ENCODE measurements at places on chromosomes 2 and 18.

DNA sequence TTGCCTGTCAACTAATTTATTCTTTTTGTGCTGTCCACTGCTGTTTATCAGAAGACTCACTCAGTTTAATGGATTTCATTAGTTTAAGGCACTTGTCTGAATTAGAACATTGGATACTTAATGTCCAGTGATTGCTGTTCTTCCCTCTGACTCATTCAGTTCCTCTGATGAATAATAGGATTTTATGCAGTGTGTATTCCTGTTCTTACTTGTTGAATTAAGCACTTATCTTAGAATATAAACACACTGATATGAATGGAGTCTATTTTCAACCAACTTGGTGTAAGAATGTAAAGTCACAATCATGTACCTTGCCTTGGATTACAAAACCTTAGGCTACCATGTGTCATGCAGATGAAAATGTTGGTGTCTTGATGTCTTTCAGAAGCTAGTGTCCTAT, 87.0 kb upstream of the PROKR1 start:
- DNase-seq, result no peak

DNA sequence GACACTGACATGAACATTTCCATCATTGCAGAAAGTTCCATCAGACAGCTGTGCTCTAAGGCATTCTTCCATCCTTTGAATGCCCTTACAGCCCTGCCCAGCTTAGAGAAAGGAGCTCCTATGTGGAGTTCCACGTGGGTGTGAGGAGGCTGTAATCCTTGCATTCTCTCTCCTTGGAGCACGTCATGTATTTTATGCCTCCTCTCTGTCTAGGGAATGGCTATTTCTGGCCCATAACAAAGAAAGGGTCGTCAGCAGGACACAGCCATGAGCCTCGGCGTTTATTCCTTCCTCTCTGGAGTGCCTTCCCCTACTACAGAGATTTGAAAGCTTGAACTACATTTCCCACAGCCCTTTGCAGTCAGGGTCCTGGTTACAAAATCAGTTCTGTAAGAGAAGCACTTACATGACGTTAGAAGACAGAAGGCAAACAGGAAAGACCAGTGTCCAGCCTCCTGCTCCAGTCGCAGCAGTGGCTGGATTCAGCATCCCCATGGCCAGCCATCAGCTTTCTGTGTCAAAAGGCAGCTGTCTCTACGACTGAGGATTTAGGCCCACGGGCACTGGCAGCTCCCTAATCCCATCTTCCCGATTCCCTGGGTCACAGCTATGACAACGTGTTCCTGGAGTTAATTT, 234.9 kb downstream of the TFCP2L1 start:
- DNase-seq, result no peak

- DNase-seq, result no peak
These were observed 13.2 kb downstream of the GPC1 start for GRCh38 chr2:240448387-240449274.

- DNase-seq, result no peak
These were observed 14.6 kb downstream of the LDLRAD4 start for GRCh38 chr18:13232971-13233786.

DNA sequence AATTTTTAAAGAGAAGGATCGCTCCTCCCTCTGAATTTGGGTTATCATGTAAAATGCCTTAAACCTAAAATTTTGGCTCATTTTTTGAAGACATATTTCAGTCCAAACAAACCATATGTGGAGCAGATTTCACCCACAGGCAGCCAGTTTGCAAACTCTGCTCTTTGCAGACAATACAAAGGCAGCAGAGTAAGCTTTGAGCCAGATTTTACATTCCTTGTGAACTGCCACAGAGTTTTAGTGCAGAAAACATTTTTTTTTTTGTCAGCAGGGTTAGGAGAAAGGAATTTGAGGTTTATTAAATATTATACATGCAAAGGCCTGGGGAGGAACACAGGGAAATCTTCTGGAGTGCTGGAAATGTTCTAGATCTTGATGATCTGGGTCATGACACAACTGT, 171.9 kb upstream of the FN1 start:
- DNase-seq, result no peak

DNA sequence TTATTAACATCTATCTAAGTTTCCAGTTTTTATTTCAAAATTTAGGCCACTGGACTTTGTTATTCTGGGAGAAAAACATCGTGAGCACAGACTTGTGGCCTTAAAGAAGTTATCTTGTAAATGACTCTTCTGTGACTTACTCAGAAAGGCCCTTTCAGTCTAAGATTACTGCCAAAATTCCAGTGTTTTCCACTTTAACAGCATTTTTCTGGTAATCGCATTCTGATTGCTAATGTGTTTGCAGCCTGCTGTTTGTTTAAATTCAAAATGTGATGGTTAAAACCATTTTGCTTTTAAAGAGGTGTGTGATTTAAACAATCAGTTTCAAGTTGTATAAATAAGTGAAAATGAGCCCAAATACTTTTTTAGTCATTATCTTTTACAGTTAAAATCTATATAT, 136.7 kb upstream of the DAPL1 start:
- no peak for DNase-seq

DNA sequence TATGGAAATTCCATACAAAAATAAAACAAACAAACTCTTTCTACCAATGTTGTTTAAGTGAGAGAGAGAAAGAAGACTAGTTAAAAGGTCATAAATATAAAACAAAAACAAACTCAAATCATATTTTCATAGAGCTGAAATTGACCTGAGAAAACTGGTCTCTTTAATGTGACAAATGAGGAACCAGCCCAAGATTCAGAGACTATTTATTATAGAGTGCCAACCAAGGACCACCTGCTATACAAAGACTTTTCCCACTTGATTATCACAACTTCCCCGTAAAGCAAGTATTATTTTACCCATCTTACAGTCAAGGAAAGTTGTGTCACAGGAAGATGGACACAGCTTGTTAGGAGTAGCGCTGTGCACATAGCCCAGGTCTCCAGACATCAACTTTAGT, 13.3 kb downstream of the ANKRD44 start:
- DNase-seq, result no peak

DNA sequence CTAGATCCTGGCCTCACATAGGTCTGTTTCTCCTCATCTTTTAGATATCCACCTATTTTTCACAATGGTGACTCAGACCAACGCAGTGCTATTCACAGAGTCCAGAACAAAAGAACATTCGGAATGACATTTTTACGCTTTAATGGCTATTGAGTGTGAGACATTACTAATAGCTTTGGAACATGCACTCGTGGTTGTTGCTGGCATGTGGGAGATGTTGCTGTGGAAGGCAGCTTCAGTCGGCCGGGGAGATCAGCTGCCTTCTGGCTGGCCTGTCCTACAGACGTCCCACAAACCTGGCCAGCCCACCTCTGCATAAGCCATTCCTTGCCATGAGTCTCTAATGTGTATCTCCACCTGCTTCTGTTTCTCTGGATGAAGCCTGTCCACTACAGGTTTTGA, 3.4 kb downstream of the MBP start:
- no peak for DNase-seq

GRCh38 chr18:45556222-45556621, 59.1 kb upstream of the SLC14A2 start:
- no peak for DNase-seq

- no peak for DNase-seq
These were observed 370.2 kb downstream of the METTL4 start for GRCh38 chr18:2201036-2201600.

DNA sequence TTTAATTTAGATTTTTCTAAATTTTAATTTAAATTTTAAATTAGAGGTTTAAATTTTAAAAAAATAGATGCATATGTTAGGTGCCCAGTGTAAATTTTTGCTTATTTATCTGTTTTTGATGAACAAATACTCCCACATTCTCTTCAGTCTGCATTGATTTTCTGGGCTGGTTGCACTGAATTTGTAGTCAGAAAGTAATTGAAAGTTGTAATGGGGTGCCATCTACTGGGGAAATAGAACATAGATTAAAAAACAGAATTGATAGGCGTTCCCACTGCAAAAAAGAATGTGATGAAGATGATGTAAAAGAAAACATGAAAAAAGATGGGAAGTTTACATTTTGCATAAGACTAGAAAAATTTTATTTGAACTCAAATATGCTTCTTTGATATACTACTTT, 51.7 kb upstream of the CCDC85A start:
- DNase-seq, result no peak

DNA sequence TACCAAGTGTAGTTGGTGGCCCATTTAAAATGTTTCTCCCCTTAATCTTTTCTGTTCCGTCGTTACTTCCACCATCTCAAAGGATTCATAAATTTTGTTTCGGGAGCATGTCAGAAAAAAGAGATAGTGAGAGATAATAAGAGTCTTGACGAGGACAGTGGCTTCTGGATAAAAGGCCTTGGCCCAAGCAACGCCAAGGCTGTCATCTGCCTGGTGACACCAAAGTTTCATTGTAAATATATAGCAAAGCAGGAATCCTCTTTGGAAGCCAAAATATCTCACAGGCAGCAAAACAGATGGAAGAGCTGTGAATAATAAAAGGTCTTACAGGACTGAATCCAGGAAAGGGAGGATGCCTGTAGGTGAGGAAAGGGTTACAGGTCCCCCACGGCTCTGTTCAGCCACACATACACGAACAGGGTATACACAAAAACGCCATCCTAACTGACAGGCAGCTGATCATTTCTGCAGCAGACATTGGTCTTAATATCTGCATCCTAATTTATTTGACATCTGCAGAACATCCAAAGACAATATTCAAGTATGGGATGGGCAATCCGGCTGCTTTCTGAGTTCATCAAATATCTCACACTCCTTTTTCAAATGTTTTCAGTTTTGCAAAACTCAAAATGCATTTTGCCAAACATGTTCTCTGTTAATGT, 382.8 kb downstream of the OSR1 start:
- no peak for DNase-seq

GRCh38 chr2:228224410-228224809, 42.9 kb upstream of the SPHKAP start:
- DNase-seq, result no peak

DNA sequence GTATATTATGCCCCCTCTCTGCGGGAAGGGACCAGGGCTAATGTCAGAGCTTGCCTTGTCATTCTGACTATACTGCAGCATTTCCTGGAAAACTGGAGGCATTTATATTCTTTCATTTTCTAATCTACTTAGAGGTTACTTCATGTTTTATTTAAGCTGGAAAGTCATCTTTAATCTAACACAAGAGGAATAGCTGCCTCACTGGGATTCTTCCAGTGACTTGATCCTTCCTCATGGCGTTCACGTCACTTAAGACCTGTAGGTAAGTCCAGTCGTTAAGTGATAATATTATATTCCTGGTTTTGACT, 727.6 kb upstream of the DDX18 start:
- no peak for DNase-seq

DNA sequence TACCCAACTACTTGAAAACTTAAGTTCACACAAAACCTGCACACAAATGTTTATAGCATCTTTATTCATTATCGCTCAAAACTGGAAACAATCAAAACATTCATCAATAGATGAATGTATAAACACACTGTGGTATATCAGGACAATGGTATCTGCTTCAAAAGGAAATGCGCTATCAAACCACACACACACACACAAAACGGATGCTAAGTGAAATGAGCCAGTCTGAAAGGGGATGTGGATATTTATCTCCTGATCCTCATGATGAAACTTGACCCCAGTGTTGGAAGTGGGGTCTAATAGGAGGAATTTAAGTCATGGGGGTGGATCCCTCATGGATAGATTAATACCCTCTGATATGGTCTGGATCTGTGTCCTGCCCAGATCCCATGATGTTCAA, 22.0 kb downstream of the PDCL3 start:
- no peak for DNase-seq

DNA sequence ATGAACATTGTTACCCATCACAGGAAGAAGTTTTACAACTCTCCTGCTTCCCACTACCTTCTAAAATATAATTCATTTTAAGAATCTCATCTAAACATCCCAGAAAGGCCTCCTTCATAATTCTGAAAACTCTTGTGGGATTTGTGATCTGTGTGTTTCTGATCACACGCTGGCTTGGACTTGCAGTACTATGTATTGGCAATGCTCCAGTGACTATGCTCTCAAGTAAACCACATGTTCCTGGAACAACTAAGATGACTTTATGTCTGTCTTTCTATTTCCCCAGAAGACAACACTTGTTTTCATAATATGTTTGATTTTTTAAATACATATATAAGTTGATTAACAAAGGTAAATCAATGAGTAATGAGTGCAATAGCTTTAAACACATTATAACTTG, 376.6 kb upstream of the NETO1 start:
- no peak for DNase-seq

- DNase-seq, result no peak
These were observed 10.1 kb upstream of the SLC11A1 start for GRCh38 chr2:218371983-218372350.

DNA sequence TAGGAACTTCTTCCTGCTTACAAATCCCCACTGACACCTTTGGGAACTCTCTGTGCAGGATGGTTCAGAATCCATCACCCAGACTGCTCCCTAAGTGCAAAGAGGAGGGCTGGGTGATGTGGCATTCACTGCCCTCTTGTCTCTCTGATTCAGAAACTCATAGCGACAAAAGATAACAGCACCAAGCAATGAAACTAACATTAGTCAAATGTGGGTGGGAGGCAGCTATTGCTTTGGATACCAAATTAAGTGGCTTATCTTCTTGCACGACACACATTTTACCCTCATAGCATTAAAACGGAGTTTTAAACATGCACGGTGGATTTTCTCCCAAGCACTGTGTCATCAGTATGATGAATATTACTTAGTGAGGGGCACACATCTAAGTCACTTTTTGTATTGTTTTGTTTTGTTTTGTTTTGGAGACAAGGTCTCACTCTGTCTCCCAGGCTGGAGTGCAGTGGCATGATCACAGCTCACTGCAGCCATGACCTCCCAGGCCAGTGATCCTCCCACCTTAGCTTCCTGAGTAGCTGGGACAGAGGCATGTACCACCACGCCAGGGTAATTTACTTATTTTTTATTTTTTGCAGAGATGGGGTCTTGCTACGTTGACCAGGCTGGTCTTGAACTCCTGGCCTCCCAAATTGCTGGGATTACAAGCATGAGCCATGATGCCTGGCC, 40.9 kb upstream of the NEB start:
- no peak for DNase-seq

GRCh38 chr2:160257743-160258491, 57.8 kb upstream of the ITGB6 start:
- no peak for DNase-seq

- DNase-seq, result no peak
These were observed 296.9 kb upstream of the RND3 start for GRCh38 chr2:150784389-150784788.

GRCh38 chr2:86300496-86300895, 36.9 kb downstream of the REEP1 start:
- no peak for DNase-seq
